ENCODE measurements at places on chromosomes 7 and 10. TPM values are rescaled to one million over a fixed set of nuclear protein-coding genes. Genes with fewer than 3 reads are reported as not detected.

SHH gene
- 1.2 TPM for total RNA-seq

AKR1C8 gene
- total RNA-seq, result 0.42 TPM

CYP3A7 gene
- not detected for total RNA-seq

ACTR3C gene
- total RNA-seq, result not detected

ELAPOR2 gene
- total RNA-seq, result 0.05 TPM

PRLHR gene
- not detected for total RNA-seq

AKR1C2 gene
- 4,175 TPM for total RNA-seq

Measured in A549 treated with CORT108297 at 1 μM for 4 hours (cell line).